NCI-H345 (cell line): ENCODE measurements at places on chromosomes 16 and 17.

DNA sequence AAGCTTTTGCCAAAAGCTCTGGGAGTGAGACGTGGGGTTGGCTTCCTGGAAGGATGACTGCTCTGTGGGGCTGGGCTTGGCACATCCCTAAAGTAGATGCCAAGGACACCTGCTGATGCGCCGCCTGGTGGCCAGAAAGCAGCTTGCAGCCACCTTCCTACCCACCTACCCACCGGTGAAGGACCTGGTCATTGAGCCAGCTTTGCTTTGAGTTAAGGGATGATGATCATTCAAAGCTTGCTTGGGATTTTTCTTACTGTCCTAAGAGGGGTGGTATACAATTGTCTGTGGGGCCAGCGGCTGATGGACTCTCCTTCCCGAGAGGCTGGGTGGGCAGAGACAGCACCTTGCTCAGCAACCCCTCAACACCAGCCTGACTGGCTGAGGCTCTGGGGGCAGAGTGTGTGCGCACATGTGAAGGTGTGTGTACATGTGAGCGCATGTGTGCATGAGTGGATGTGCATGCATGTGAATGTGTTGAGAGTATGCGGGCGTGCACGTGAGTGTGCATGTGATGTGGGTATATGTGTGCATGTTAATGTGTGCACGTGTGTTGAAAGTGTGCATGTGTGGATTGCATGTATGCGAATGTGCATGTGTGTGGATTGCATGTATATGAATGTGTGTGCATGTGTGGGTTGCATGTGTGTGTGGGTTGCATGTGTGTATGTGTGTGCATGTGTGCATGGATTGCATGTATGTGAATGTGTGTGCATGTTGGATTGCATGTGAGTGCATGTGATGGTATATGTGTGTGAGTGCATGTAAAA is 18.6 kb downstream of the C1QTNF1 start:
- peak; percentile 79 for DNase-seq

DNA sequence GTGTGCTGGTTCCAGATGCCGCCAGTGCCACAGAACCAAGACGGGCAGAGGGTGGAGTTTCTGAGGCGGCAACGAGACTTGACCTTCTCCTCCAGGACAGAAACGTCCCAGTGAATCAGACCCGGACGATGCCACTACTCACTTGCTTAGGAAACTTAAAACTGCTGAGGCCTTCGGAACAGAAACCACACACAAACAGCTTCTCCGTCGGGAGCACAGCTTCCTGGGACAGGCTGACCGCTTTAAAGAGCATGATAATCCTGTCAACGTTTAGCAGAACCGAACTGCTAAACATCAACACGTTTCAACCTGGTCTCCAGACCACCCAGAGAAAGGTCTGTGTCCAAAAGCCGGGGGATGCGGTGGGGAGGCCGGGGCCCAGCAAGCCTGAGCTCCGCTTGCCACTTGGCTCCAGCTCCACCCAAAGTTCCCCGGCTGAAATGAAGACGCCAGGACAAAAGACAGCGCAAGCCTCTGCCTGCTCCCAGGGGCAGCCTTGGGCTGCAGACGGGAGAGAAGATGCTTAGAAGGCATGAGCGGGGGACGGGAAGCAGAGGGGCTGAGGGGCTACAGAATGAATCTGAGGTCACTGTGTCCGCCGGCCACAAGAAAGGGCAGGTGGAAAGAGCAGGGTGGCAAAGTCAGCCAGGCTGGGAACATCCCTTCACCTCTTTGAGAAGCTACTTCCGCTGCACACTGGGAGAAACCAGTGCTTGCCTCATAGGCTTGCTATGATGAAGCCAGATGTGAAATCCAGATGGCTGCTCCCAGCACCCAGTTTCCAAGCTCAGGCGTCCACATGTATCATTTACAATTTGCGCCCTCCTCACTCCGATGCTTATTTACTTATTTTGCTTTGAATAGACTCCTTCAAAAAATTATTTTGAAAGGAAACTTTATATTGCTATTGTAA is 69.0 kb downstream of the MRM3 start:
- DNase-seq: no peak

- DNase-seq: no peak
Measured at GRCh38 chr16:26889740-26890139, 177.0 kb upstream of the C16orf82 start.

DNA sequence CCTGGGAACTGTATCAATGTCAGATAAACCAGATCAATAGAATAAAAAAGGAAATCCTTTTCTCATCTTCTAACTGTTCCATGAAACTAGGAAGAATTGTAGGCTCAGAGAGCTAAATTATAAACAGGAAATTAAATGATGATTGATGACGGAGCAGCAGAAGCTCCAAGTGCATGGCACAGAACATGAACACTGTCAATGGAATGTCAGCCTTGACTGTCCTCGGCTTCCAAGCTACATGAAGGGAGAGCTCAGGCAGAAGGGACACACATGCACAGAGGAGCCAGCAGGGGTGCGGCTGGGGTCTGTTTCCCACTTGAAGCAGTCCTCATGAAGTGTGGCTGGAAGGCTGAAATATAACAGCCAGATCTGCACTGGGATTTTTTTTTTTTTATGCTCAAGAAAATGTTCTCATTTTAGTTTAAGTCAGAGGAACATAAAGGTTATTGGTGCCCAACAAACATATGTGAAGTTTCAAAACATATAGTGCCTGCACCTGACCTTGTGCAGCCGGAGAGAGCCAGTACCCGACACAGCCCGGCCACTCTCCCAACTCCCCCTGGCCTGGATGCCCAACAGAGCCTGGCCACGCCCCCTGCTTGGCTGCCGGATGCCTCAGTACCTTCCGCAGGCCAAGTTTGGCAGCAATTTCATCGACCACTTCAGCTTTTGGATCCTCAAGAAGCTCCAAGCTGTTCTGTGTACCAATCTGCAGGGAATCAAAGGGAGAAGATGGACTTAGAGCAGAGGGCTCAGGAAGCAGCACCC is 37.0 kb downstream of the NPLOC4 start:
- no peak for DNase-seq

DNA sequence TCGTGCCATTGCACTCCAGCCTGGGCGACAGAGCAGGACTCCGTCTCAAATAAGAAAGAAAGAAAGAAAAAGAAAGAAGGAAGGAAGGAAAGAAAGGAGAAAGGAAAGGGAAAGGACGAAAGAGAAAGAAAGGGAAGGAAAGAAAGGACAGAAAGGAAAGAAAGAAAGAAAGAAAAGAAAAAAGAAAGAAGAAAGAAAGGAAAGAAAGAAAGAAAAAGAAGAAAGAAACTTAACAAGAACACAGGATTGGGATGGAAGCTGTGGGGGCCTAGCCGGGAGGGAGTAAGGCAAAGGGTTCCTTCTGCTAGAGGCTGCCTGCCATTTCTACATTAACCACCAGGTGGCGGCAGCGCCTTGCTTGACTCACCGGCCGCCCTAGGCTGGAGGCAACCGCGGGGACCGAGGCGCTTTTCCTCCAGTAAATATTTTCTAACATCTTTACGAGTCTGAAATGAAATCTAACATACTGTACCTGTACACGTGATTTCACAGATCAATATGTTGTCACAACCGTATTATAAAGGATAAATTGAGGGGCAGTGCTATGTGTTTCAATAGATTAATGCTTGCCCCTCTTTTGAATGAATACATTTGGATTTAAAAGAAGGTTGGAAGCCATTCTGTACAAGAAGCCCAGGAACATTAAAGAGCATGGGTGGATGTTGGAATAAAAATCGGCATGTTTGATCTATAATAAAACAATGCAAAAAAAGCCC is 6.1 kb downstream of the GJD3 start:
- peak; percentile 82 for DNase-seq

GRCh38 chr17:63113167-63113566 is 147.1 kb downstream of the TANC2 start:
- DNase-seq: no peak

DNA sequence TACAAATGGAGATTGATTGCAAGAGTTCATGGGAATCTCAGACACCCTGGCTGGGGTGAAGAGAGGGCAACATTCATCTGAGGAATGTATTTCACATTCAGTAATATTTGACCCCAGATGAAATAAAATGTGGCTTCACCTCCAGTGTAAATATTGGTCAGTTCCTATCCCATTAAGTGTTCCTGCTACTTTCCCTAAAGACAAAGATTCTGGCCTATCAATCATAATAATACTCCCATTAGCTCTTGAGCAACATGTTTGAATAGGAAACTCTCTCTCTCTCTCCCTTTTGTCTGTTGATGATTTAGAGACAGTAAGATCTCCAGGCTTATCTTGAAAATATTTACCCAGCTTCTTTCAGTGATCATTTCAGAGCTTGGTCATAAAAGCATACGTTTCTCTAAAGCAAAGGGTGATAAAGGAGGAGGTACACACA is 70.1 kb downstream of the KCNJ2 start:
- no peak for DNase-seq

- DNase-seq: peak; percentile 6
Measured at GRCh38 chr17:29549177-29549923, 17.5 kb downstream of the ABHD15 start.

DNA sequence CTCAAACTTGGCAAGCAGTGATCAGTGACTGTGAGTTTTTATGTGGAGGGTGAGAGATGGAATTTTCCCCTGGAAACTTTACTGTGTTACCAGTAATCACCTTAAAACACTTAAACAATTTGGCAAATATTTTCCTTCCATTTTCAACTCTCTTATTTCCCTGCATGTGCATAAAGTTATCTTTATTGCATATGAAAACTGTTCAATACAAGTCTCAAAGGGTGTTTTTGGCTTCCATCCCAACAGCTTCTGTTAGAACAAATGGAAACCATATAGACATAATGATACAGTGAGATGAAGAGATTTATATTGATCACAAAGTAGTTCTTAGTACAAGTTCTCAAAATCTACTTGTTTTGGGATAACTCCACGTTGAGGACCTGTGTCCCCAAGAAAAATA is 36.4 kb upstream of the TANGO6 start:
- DNase-seq: no peak

GRCh38 chr17:68197091-68197996 is 50.5 kb upstream of the AMZ2 start:
- peak; percentile 28 for DNase-seq

DNA sequence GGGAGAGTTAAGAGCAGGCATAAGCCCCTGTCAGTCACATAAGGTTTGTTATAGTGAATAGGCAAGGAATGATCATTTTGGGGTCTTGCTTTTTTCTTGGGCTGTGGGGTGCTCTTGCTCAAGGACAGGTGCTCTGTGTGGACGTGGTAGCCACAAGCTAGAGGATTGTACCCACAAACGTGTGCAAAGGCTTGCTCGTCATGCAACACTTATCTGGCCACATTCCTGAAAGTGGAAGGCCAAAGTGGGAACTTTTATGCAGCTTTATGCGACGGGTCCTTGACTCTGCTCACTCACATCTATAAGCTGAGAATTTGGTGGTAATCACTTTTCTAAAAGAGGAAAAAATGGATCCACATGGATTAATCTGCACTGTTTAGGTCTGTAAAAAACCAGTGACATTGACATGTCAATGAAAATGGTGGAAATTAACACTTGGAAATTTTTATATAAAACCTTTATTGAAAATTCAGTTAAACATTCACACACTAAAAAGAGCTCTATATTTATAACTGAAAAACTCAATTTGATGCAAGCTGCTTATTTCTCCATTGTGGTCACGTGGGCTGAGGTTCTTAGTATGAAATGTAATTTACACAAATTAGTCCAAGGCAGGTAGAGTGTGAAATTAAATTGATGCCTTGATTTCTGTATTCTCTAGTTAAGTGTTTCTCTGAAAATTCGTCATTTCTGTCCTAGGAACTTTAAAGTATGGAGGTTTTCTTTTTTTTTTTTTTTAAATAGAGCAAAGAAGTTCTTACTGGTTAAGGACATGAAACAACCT is 162.3 kb downstream of the MSI2 start:
- DNase-seq: no peak
